GF-D8 (cell line): ENCODE measurements at places on chromosomes 2 and 18.

GRCh38 chr2:230053753-230054478, 14.8 kb downstream of the SLC16A14 start:
- DNase-seq: no peak

GRCh38 chr2:14137643-14138042, 494.9 kb upstream of the LRATD1 start:
- DNase-seq: no peak

GRCh38 chr2:237669628-237670392, 42.4 kb downstream of the LRRFIP1 start:
- DNase-seq: no peak

DNA sequence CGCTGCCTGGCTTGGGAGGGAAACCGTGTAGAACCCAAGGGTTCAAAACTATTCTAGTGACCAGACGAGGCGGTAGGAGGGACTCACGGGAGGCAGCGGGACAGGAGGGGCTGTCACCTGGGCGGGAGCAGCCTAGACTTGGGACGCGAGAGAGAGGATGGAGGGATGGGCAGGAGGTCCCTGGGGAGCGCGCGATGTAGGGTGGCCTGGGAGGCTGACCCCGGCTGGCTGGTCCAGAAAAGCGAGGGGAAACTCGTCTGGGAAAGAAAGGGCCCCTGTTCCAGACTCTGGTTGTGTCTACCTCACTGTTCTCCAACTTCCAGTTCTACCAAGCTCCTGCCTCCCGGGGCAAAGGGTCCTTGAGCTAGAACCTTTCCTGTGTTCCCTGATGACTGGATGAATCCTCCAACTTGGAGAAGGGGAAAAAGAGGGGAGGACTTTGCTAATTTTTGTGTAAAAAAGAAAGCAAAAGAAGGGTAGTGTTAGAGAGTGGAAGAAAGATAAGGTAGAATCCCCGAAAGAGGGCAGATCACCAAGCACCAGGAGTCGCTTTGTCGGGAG, 1.4 kb downstream of the DOK6 start:
- DNase-seq: no peak
